ENCODE measurements at places on chromosomes 16 and 17.
A peak's percentile ranks its signal among the peaks of the same experiment; 100 is the strongest.

DNA sequence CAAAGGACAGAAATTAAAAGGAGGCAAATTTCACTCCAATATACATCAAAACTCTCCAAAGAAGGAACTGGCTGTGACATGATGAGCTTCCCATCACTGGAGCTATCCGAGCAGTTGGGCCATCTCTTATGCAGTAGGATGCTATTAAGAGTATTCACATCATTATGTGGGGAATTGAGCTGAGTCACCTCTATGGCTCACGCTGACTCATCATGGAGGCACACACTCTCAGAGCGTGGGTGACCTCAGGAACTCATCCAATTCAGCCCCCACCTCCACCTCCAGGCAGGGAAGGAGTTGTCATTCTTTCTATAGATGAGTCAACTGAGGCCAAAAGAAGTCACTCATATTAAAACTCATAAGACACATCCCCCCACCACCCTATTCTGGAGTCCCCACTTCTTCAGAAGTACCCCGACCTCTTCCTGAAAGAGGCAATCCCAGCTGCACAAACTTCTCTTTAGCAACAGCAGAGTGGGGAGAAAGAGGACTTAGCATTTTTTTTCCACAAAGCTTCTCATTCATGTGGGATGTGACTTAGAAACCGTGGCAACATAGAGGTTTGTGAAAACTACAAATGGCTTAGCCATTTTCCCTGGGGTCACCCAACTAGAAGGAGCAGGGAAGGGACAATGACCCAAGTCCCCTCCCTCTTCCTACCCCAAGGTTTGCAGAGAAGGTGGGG, 32.5 kb downstream of the ABCC12 start:
- peak; percentile 100 for DNase-seq

GRCh38 chr17:61484174-61484573, 32.0 kb downstream of the TBX4 start:
- DNase-seq: no peak

DNA sequence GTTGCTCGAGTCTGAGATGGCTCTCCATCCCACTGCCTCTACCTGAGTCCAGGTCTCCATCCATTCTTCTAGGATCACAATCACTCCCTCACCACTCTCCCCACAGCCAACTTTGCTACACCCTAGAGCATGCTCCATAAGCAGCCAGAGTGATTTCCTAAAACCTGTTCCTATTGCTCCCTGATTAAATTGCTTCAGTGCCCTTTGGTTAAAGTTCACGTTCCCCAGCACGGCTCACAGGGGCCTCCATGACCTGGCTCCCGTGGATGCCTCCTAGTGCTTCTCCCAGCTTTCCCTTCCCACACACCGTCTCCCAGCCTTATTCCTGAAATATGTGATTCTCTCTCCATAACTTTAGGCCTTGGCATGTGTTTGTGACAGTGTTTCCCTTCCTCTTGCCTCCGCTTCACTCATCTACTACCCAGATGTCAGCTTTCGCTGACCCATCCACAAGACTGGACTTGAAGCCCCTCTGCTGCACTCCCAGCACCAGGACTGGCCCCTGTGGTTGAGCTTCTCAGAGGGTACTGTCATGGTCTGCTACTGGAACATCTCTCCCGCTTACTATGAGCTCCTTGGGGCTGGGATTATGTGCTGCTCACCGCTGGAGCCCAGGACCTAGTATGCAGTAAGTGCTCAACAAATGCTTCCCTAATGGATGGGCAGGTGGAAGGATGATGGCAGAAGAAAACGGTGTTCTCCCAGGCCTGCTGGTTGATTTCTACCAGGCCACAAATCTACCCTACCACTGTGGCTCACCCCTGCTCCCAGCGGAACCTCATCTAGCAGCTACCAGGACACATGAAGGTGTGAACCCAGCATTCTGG, 17.9 kb downstream of the MYO18A start:
- no peak for DNase-seq

- no peak for DNase-seq
Observed at GRCh38 chr17:28567604-28568003, 3.7 kb downstream of the PIGS start.

GRCh38 chr16:78140818-78141466, 41.5 kb downstream of the WWOX start:
- DNase-seq: no peak

DNA sequence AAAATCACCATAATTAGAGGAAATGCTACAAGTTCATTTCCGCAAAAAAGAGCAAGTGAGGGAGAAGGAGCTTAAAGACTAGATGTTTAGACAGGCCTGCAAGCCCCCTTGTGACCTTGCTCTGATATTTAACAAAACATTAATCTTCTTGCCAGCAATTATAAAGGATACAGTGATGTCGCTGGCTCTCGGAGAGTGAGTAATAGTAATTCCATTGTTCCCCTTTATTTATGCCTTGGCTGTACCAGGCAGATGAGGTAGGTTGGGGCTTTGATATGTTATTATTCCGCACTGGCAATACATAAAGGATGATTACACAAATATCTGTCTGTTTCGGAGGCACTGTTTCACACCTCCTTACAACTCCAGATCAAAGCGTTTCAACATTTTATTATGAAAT, 204.8 kb upstream of the SALL1 start:
- no peak for DNase-seq

DNA sequence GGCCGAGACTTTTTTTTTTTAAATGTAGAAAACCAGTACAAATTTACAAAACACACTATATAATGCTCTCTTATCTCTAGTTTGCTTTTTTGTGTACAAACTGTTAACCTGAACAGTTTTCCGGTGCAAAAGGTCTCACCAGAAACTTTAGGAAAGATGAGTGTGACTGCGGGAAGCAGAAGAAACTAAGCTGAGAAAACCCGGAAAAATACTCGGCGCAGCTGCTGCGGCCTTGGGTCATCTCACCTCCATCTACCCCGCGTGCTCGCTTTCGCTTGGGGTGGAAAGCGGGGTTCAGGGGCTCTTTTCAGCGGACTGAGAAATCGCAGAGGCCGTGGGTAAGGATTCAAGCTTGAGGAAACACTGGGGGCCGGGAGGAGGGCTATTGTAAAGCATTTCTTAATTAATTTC, 1.8 kb downstream of the SALL1 start:
- DNase-seq: no peak

DNA sequence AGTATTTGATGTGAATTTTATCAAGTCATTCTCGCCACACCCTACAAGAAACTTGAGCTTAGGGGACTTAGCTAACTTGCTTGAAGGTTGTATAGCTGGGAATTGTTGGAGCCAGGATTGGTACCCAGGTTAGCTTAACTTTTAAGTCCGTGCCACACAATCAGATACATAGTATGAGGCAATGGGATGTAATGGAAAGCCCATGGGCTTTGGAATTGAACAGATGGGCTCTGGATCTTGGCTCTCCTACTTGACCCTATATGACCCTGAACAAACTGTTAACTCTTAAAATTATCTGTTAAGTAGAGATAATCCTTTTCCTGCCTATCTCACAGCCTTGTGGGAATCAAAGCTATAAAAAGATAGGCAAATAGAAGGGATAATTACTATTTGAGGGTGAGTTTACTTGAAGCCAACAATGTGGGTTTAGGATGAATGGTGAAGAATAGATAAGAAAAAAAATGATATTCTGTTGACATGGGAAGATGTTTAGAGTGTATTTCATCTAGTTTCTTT, 51.9 kb upstream of the CACNG3 start:
- DNase-seq: no peak

DNA sequence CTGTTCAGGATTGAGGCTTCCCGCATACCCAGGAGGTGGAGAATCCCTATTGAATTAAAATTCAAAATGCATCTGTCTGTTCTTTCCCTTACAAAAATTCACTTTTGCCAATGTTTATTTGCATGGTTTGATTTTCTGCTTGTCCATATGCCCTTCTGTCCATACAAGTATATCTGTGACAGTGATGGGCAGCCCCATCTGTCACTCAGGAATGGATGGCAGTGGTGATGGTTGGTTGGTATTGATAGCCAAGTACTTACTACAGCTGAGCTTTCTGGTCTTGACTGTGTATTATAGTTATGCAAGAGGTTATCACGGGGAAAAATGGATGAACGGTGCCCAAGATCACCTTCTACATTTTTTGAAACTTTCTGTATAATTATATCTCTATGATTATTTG, 171.0 kb downstream of the RBFOX1 start:
- DNase-seq: no peak

- no peak for DNase-seq
Observed at GRCh38 chr16:62321606-62322005, 285.4 kb upstream of the CDH8 start.

DNA sequence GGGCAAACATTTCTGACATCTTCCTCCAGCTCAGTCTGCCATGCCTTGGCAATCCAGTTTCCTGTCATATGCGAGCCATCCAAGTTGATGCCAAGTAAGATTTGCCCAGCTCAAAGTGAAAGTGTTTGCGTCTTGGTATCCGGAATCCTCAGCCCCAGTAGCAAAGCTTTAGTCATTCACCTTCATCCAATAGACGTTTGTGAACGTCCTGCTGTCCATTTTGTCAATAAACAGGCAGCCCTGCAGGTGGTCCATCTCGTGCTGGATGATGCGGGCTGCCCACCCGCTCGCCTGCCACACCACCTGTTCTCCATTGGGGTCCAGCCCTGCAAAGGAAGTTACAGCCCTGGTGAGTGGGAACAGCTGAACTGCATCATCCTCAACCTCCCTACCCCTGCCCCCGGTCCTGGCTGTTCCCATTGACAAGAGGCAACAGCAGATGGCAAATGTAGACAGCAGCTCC, 1.5 kb downstream of the PDF start:
- no peak for DNase-seq

DNA sequence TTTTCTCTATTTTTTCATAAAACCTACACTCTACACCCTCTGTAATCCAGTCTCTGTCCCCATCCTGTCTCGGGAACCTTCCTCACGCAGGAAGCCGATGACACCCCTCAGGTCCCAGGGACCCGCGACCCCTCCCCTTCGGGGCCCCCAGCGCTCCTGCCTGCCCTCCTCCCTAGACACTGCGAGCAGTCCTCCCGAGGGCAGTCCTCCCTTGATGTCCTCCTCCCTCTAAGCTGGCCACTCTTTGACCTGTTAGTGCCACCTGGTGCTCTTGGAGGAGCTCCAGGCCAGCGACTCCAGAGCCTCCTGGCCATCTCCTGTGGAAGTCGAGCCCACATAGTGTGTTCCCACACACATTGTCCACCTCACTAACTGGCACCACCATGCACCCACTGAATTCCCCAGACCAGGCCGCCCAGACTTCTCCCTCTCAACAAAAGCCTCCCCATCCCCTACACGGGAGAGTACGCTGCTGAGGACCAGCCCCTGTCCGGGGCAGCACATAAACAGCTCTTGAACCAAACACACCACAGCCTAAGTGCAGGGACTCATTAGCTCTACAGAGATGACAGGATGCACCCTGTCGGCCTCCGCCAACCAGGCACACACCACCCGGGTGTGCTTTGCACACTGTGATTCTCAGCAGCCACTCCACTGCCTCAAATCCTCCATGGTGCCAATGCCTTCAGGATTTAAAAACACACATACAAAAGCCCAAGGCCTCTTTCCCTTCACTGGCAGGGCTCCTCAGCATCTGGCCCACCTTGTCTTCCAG, 9.3 kb downstream of the OSBPL7 start:
- no peak for DNase-seq
